ENCODE measurements at places on chromosomes 1 and 21. TPM values are rescaled to one million over a fixed set of nuclear protein-coding genes. Genes with fewer than 3 reads are reported as not detected.

Gene PLA2G2C
- not detected for polyA plus RNA-seq

Gene UBE2U
- polyA plus RNA-seq, result not detected

Gene GPR137B
- polyA plus RNA-seq, result 7.3 TPM

Gene CD53
- 59.0 TPM for polyA plus RNA-seq

Gene THEM5
- not detected for polyA plus RNA-seq

Gene PRR9
- polyA plus RNA-seq, result not detected

Gene MIXL1
- not detected for polyA plus RNA-seq

Gene NEXN
- 11.3 TPM for polyA plus RNA-seq

Gene FCRL1
- polyA plus RNA-seq, result 0.58 TPM

Gene GBP7
- not detected for polyA plus RNA-seq

Gene SPATA46
- not detected for polyA plus RNA-seq

Gene TMPRSS15
- 0.09 TPM for polyA plus RNA-seq

Gene C1QB
- 56.6 TPM for polyA plus RNA-seq

Gene TSPEAR
- 0.10 TPM for polyA plus RNA-seq

Gene PRAMEF11
- polyA plus RNA-seq, result not detected

Gene OPTC
- polyA plus RNA-seq, result not detected

Gene TPTE
- not detected for polyA plus RNA-seq

Gene C1QTNF12
- polyA plus RNA-seq, result 6.1 TPM

Gene RAP1GAP
- 6.9 TPM for polyA plus RNA-seq

Gene OR2G6
- polyA plus RNA-seq, result not detected

Gene PLPP3
- polyA plus RNA-seq, result 93.5 TPM

Gene LHX8
- not detected for polyA plus RNA-seq

Gene DNAJC28
- 1.3 TPM for polyA plus RNA-seq

Gene LCK
- 1.8 TPM for polyA plus RNA-seq

Gene IL10
- 0.77 TPM for polyA plus RNA-seq

Gene REN
- not detected for polyA plus RNA-seq

Gene PDZK1
- 0.07 TPM for polyA plus RNA-seq

Gene COL18A1
- 42.2 TPM for polyA plus RNA-seq

Gene HSD3B1
- not detected for polyA plus RNA-seq

Gene KCNH1
- 0.08 TPM for polyA plus RNA-seq

Gene URB2
- 2.6 TPM for polyA plus RNA-seq

Gene CYP4A22
- polyA plus RNA-seq, result not detected

Gene HTR6
- not detected for polyA plus RNA-seq

Gene NBPF4
- not detected for polyA plus RNA-seq

Gene IVL
- 0.40 TPM for polyA plus RNA-seq

Gene ACBD6
- 23.4 TPM for polyA plus RNA-seq

Gene S100A5
- 0.90 TPM for polyA plus RNA-seq

Gene OR14K1
- polyA plus RNA-seq, result not detected

Gene HSPB7
- 734 TPM for polyA plus RNA-seq

Gene OR2T1
- not detected for polyA plus RNA-seq

Gene ACOT11
- polyA plus RNA-seq, result 2.4 TPM

Gene CRYAA
- not detected for polyA plus RNA-seq

Gene PPFIA4
- polyA plus RNA-seq, result 0.79 TPM

Gene DPT
- polyA plus RNA-seq, result 28.7 TPM
